ENCODE measurements at places on chromosomes 5 and 9. TPM values are rescaled to one million over a fixed set of nuclear protein-coding genes. Genes with fewer than 3 reads are reported as not detected.

DRD1 gene
- not detected for total RNA-seq

WDR36 gene
- total RNA-seq = 22.0 TPM

SLC25A48 gene
- total RNA-seq = not detected

CCIN gene
- total RNA-seq = 0.22 TPM

APBA1 gene
- total RNA-seq = 1.4 TPM

MATR3 gene
- 401 TPM for total RNA-seq

SPATA31A5 gene
- not detected for total RNA-seq

DIPK1B gene
- total RNA-seq = not detected

MTRR gene
- total RNA-seq = 74.6 TPM

MTAP gene
- 17.8 TPM for total RNA-seq

CDH10 gene
- not detected for total RNA-seq

OR13J1 gene
- not detected for total RNA-seq
